ENCODE measurements at places on chromosomes 13 and 19. TPM values are rescaled to one million over a fixed set of nuclear protein-coding genes. Genes with fewer than 3 reads are reported as not detected.

The NXNL1 gene
- not detected for polyA plus RNA-seq

The DCT gene
- polyA plus RNA-seq: not detected

The FAM124A gene
- polyA plus RNA-seq: 0.04 TPM

The INAFM1 gene
- polyA plus RNA-seq: 11.0 TPM

The ZNF85 gene
- 3.1 TPM for polyA plus RNA-seq

The COL4A1 gene
- 337 TPM for polyA plus RNA-seq

The LIPE gene
- polyA plus RNA-seq: 5.4 TPM

The CRX gene
- not detected for polyA plus RNA-seq

The MISP3 gene
- 0.68 TPM for polyA plus RNA-seq

The LILRB5 gene
- polyA plus RNA-seq: not detected

The GRK1 gene
- polyA plus RNA-seq: not detected

The ADGRE2 gene
- polyA plus RNA-seq: not detected

The EDDM13 gene
- polyA plus RNA-seq: not detected

The UPK1A gene
- polyA plus RNA-seq: 0.20 TPM

The GFY gene
- polyA plus RNA-seq: not detected

The MBD3L2B gene
- not detected for polyA plus RNA-seq

The NCR1 gene
- polyA plus RNA-seq: not detected

The ZSCAN4 gene
- not detected for polyA plus RNA-seq

The B3GNT8 gene
- polyA plus RNA-seq: 0.30 TPM

The GNG8 gene
- not detected for polyA plus RNA-seq

The F10 gene
- 19.5 TPM for polyA plus RNA-seq

The ARL11 gene
- polyA plus RNA-seq: not detected

The THSD8 gene
- 0.90 TPM for polyA plus RNA-seq

The R3HDM4 gene
- 51.5 TPM for polyA plus RNA-seq

The ICAM1 gene
- 18.3 TPM for polyA plus RNA-seq

The FIZ1 gene
- polyA plus RNA-seq: 5.9 TPM

The ZNF225 gene
- 1.5 TPM for polyA plus RNA-seq

The GPR12 gene
- not detected for polyA plus RNA-seq

The ZNF682 gene
- polyA plus RNA-seq: 1.7 TPM

The CLEC17A gene
- polyA plus RNA-seq: 0.05 TPM
